ENCODE measurements at places on chromosomes 3 and 15. TPM values are rescaled to one million over a fixed set of nuclear protein-coding genes. Genes with fewer than 3 reads are reported as not detected.

The ALDH1A3 gene
- total RNA-seq, result 39.8 TPM

The GATA2 gene
- 52.0 TPM for total RNA-seq

The TXNRD3 gene
- total RNA-seq, result 5.5 TPM

The KCNAB1 gene
- total RNA-seq, result 0.53 TPM

The FRMD4B gene
- total RNA-seq, result 36.4 TPM

The ABHD14A gene
- total RNA-seq, result 10.8 TPM

The CAV3 gene
- not detected for total RNA-seq

The CGNL1 gene
- 2.5 TPM for total RNA-seq

The ATP10A gene
- total RNA-seq, result not detected

The SUCNR1 gene
- not detected for total RNA-seq

The TRIM42 gene
- not detected for total RNA-seq

Measured in mammary microvascular endothelial cell (primary cell).